ENCODE measurements at places on chromosomes 7 and 10.

DNA sequence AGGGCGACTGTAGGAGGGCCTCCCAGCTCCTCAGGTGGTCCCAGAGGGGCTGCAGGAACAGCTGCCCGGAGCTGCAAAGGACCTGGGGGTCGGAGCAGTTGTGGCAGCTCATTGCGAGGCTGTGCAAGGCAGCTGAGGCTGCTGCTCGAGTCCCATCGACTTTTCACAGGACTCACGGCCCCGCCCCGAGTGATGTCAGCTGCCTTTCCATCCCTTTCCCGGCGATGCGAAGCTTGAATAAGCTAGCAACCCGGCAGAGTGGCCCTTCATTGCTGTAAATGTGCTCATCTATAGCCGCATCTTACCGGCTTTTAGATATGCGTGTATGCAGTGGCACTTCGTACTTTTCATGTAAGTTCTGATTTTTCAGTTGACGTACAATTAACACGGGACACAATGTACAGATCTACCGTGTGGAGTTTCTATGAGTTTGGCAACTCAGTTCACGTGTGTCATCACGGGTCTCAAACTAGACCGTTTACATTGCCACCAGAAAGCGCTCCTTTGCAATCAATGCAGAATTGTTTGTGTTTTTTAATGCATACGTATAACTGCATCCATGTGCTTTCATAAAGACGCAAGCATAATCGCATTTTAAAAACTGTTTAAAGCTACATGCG, at the start of gene CH25H:
Gene CH25H (minus strand): TSS at position 137 of the 620 bp plus-strand sequence. CDS start 25 bp downstream, at position 112.
- DNase-seq = peak; percentile 87

DNA sequence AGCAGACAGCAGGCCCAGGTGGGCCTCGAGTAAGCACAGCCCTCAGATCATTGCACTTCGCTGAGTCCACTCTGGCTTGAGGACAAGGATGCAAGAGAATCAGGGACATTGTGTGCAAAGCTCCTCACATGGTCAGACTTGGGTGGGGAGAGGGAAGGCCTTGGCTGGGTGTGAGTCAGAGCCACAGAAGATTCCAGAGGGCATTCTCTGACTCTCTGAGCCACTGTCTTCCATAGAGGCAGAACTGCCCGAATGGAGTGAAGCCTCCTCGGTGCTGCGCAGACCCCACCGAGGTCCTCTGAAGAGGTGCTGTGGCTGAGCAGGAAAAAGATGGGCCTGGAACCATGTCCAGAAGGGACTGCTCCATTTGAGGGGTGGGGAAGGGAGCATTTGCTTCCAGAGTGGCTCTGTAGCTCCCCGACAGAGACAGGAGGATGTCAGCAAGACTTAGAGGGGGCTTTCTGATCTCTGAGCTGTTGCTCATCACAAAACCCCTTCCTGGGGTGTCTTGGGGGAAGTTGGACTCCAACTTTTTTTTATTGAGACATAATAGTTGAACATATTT, 120.8 kb downstream of the PTPN20 start:
- DNase-seq = peak; percentile 90

DNA sequence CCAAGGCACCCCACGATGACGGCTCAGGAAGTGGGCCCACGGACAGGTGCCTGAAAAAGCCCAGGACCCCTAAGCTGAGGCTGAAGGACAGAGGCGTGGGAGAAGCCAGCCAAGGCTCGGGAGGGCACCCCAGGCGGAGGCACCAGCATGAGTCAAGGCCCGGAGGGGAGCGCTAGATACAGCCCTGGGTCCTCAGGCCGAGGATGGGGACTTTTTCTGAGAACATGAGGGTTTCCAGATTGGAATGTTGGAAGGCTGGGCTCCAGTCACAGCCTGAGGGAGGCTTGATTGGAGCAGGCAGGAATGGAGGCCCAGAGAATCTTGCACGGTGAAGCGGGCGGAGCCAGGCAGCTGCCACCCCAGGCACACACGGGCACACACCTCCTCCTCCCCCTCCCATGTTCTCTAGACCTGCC, 19.0 kb upstream of the ELFN1 start:
- no peak for DNase-seq

GRCh38 chr7:22907805-22908204, 85.2 kb upstream of the TOMM7 start:
- no peak for DNase-seq

DNA sequence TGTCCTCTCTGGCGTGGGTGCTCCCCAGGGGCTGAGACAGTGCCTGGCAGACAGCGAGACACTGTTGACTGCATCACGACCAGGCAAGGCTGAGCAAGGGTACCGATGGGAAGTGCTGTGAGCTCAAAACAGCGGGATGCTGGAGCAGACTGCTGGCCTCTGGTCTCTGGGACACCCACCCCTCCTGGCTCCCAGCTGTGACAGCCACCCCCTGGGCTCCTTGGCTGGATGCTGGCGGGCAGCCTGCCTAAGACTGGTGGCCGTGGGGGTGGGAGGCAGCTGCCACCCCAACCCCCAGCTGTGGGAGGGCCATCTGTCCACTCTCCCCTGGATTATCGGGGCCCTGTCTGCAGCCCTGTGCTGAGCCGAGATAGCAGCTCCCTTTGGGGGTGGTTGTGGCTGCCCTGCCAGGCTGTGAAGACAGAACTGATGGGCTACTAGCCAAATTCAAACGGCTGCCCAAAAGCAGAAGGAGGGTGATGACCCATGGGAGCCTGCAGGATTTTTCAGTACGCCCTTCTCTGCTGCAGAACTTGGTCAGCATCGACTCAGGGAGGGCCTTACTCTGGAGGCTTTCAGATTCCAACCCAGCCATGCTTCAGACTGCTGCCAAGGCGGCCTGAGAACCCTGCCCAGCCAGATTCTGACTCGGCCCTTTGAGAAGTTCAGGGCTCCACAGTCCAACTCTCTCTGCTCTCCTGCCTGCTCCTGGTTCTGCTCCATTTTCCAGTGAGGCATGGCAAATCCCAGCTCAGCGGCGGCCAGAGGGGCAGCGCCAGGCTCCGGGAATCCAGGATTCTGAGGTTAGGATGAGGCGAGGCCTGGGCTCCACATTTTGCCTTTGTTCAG, 125.3 kb downstream of the NEURL1 start:
- DNase-seq = peak; percentile 90

- DNase-seq = peak; percentile 71
Observed at GRCh38 chr10:112565434-112566053, 118.5 kb downstream of the VTI1A start.

- no peak for DNase-seq
Observed at GRCh38 chr10:37794305-37794976, 63.0 kb downstream of the ZNF248 start.

DNA sequence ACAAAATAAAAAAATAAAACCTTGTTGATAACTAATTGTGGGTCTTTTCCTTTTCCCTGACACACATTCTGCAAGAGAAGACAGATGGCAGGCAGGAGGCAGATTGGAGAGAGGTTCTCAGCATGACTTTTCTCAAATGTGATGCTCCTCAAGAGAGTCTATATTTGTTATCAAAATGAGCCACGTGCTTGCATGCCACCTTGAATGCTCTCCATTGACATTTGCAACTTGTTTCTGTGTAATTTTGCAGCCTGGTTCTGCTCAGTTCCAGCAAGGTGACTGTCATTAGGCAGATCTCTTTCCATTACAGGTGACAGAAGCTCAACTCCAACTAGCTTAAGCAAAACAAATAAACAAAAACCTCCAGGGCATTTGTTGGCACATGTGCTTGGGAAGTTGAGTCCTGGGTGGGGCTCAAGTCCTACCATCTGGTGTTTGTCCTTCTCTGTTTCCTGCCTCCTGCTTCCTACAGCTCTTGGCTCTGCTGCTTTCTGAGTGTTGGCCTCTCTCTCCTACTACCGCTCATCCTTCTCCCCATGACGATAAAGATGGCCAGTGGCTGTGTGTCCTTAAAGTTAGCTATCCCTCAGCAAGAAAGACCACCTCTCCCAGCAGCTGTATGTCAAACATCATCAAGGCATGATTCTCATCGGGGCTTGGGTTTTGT, 56.7 kb downstream of the GRK5 start:
- peak; percentile 37 for DNase-seq

GRCh38 chr10:103395754-103396066, 565 bp downstream of the ATP5MK start:
- no peak for DNase-seq

- DNase-seq = no peak
Observed at GRCh38 chr10:106741006-106741530, 423.4 kb downstream of the SORCS1 start.

- DNase-seq = no peak
Observed at GRCh38 chr7:6647541-6647940, 10.4 kb downstream of the ZNF316 start.

DNA sequence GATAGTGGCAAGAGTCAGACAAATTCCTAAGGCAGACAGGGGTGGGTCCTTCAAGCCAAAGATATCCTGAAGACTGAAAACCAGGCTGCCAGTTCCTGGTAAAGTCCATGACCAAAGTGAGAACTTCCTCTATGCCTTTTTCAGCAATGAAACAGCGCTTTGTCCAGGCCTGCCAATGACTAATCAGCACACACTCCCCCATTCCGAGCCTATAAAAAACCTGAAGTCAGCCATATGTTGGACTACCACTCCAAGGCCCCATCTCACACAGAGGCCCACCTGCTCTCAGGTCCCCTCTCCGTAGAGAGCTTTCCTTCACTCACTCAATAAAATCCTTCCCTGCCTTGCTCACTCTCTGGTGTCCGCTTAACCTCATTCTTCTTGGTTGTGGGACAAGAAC, 402.2 kb downstream of the ANKRD7 start:
- DNase-seq = no peak

DNA sequence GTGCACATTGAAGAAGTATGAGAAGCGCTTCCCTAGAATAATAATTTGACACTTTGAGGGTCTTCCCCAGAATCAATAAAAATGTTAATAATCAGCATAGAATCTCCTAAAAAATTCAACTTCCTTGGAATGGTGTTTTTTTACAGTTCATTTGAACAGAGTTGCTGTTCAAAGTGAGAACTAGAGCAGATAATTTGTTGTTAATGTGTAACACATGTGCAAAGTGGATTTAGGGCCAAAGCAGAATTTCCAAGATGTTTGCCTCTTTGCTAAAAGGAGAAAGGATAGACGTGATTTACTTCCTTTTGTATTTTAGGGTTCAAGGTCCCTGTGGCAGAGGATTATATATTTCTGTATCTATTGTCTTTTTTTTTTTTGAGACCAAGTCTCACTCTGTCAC, 73.8 kb downstream of the ZNF277 start:
- DNase-seq = peak; percentile 5

DNA sequence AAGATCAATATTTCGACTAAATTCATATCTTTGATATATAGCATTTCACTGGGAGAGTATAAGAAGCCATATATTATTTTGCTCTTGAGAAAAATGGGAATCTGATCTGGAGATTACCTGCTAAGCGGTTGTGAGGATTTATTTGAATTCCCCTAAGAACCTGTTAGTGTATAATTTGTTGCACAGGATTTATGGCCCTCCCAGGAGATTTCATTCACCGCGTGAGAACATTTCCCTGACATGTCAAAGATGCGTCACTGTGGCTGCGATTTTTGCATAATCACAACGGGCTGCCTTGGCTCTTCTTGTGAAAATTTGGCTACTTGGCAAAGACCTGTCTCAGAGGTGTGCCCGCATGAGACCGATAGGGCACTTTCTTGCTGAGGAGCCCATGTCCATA, 184.7 kb upstream of the PFKP start:
- DNase-seq = no peak

DNA sequence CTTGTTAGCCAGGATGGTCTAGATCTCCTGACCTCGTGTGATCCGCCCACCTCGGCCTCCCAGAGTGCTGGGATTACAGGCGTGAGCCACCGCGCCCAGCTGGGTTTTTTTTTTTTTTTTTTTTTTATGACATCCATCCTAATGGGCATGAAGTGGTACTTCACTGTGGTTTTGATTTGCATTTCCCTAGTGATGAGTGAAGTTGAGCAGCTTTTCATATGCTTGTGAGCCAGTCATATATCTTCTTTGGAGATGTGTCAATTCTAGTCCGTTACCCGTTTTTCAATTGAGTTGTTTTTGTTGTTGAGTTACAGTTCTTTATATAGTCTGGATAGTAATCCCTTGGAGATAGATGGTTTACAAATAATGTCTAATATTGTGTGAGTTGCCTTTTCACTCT, 127.7 kb downstream of the SMURF1 start:
- no peak for DNase-seq

- no peak for DNase-seq
Observed at GRCh38 chr10:124650820-124651401, 93.3 kb downstream of the FAM53B start.

DNA sequence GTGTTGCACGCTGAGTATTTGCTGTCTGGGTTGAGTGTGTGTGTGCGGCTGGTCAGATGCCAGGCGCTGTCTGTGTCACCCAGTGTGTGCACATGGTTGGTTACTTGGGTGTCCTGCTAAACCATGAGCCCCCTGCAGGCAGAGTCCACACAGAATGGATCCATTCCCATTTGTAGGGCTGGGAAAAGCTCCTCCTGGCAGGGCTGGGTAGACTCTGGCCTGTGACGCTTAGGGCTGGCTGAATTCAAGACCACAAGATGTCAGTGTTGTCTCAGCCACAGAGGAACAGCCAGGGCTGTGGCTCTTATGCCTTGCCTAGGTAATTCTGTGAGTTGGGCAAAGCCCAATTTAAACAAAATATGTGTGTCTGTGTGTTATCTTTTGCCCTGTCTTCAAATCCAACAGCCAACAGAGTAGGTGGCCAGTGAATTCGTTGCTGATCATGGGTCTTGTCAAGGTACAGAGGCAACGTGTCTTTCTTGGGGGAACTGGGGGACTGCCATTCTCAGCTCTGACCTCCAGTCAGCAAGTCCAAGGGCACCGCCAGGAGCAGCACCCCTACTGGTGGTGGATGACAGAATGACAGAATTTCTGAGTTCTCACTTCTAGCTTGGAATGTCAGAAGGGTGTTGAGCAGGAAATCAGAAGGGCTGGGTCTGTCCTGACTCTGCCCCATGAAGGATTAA, 285.1 kb downstream of the CCSER2 start:
- peak; percentile 37 for DNase-seq

DNA sequence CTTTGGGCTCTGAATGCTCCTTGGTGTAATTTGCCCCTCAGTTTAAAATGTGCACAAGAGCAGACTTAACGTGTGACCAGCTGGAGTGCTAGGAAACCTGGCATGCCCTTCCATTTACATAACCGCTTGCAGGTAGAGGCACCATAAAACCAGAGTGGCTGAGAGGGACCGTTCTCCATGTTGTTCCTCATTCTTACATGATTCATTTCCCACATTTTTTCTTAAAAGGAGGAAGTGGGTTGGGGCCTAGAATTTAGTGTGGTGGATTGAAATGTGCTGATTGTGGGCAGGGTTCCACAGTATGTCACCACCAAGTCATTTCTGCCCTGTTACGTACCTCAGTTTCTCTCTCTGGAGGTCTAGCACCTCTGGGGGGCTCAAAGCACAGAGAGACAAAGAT, 375.8 kb upstream of the VSTM2A start:
- no peak for DNase-seq

DNA sequence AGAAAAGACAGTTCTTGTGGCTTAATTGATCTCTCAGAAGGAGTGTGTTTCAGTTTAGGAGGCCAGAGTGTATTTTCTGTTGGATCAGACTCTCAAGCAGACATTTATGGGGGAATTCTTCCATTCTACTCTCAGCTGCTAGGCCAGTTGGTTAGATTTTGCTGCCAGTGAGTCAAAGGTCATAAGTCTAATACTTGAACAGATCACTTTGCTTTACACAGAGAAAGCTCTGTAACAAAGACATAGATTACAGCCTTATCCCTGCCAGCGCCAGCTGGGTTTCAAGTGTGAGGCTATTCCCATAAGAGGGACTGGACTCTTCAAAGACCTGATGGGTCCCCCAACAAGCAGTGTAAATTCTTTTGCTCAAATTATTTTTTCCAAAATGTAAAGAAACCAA, 145.6 kb upstream of the SEMA3C start:
- DNase-seq = no peak

Data from GM03348 (cell line).